Hematopoietic multipotent progenitor cell treated with erythropoietin and hydrocortisone succinate and interleukin-3 and kit ligand, for 6 days (in vitro differentiated cells): ENCODE measurements at places on chromosomes 7 and 10.

GRCh38 chr7:55651057-55651456, 78.8 kb upstream of the VOPP1 start:
- DNase-seq: no peak

DNA sequence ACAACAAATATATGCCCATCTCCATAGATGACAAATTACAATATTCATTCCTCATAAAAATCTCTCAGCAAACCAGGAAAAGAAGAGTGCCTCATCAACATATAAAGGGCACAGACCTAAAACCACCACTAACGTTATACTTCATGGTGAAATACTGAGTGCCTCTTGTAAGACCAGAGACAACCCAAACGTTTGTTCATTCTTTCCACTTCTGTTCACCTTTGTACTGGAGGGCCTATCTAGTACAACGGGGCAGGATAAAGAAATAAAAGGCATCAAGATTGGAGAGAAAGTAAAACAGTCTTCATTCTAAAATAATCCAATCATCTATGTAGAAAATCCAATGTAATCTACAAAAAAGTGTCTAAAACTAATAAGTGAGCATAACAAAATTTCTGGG, 79.1 kb downstream of the LARP4B start:
- DNase-seq: no peak

DNA sequence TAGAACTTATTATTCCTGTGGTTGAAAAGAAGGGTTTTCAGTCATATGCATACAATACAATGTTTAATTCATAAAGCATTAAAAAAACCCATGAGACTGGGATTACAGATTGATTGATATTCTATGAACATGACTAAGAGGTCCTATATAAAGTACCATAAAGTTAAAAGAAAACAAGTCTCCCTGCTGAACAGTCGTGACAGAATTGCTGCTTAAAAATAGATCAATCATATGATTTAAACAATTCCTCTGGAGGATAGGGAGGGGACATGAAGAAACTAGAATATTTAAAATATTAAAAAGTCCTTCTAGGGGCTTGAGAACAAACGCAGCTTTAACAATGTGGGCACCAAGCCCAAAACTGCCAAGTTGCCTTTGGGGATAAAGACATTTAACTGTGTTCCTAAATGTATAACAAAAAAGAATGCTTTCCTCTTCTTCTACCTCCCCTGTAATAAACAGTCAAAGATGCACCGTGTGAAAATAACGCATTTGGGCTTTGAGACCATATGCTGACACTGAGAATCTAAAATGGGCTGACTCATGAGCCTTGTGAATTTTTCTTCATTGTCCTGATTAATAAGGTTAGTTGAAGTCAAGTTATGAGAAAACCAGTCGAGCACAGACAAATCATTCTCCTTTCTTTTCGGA, 25.8 kb downstream of the TWIST1 start:
- DNase-seq: no peak

GRCh38 chr10:101563007-101563406, 25.1 kb downstream of the POLL start:
- no peak for DNase-seq

DNA sequence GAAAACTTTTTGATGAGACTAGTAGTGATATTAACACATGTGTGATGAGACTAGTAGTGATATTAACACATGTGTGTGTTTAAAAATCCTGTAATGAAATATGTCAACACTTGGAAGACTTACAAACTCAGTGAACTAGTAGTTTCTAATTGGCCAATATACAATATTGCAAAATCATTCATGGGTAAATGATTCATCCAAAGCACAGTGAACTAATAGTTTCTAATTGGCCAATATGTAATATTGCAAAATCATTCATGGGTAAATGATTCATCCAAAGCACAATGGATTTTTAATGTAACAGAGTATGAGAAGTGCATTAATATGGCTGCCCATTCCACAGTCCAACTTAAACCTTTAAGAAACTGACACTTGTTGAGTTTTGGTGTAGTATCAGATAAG, 77.8 kb downstream of the ATAD1 start:
- peak; percentile 29 for DNase-seq

- no peak for DNase-seq
These were observed 273.3 kb downstream of the FZD1 start for GRCh38 chr7:91537260-91538152.

DNA sequence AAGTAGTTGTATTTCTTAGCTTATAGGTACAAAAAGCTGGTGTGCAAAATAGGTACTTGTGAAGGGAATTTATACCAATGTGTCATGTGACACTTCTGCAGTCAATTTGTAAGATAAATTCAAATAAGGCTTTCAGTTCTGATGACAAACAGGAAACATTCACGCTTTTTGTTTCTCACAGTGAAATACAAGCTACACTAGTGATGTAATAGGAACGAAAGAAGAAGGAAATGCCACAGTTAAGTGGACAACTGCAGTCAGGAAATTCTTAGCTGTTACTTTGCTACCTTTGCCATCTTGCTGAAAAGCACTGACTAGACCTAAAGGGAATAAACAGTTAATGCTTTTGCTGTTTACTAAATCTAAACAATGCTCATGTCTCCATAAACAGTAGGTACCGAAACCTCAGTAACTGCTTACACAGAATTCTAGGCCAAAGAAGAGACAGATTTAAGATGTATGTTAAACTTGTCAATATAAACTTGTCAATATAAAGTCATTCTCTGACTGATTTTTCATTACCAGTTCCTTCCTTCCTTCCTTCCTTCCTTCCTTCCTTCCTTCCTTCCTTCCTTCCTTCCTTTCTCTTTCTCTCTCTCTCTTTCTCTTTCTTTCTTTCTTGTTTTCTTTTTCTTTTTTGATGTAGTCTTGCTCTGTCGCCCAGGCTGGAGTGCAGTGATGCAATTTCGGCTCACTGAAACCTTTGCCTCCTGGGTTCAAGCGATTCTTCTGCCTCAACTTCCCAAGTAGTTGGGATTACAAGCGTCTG, 10.1 kb downstream of the OTUD1 start:
- peak; percentile 12 for DNase-seq

DNA sequence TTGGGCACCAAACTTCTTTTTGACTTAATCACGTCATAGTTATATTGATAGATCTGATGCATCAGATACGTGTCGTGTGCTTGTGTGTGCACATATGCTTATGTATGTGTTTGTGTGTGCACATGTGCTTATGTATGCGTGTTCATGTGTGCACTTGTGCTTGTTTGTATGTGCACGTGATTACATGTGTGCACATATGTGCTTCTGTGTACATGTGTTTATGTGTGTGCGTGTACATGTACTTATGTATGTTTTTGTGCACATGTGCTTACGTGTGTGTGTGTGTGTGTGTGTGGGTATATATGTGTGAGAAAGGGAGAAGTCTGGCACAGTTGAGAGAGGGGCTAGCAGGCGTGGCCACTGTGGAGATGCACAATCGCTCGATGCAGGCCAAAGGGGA, 173.4 kb downstream of the WDR37 start:
- no peak for DNase-seq

- DNase-seq: no peak
These were observed 516.5 kb upstream of the ANKRD30A start for GRCh38 chr10:36608866-36609265.

- DNase-seq: no peak
These were observed 65.0 kb upstream of the IL6 start for GRCh38 chr7:22662036-22662435.

DNA sequence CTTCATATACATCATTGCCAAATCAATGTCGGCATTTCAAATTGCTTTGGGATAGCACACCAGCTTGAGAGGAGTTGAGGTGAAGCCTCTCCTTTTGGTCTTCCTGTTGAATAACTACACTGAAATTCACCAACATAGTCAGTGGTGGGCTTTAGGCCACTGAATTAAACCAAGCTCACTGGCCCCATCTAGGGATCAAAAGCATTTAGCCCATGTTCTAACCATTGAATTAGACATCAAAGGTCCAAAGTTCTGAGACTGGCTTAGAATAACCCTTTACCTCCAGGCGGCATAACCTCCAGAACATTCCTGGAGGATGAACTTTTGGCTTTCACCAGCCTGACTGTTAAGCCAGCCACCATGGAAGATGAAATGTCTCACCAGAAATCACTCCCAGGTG, 54.6 kb downstream of the BPGM start:
- DNase-seq: peak; percentile 77

DNA sequence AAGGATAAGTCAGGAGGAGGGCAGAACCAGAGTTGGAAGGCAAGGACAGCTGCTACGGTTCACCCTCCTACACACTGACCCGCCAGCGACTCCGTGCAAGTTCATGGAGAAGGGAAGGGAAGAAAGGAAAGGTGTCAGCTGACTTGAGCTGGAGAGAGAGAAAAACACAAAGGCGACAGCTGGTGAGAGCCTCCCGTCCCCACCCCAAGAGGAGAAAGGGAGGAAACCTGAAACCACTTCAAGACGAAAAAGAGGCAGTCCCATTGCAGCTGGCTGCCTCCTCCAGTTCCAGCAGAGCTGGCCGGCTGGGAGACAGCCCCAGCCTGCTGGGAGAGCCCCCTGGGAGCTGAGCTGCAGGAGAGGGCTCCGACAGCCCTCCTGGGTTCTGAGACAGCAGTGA, 75.2 kb downstream of the PARD3 start:
- DNase-seq: no peak

DNA sequence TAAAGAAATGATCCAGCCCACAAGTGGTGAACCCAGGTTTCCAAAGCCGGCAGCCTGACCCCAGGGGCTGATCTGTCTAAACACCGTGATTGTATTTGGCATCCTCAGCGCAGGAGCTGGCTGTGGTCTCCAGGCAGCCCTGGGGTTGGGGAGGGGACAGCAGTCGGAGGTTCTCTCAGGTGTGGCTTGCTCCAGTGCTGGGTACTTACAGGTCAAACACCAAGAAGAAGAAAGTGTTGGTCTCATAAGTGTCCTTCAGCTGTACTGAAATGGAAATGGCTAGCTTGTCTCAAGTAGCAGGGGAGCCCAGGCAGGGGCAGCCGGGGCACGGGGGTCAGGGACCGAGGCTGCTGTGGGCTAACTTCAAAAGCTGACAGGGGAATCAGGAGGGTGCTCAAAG, 6.0 kb downstream of the PHKG1 start:
- no peak for DNase-seq

DNA sequence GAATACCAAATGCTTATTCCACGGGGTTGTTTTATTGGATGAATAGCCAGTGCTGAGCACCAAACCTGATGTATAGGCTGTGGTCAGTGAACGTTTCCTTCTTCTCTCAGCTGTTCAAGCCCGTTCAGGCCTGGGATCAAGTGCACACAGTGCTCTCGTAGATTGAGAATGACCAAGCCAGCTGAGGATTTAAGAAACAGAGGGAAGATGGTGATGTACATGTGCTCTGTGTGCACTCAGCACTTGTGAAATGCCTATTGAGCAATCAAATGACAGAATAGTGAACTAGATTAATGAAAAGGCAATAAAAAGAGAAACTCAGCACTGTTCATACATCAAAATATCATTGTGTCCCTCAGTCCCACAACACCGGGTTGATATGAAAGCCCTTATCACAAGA, 302.5 kb downstream of the BMPER start:
- DNase-seq: no peak

GRCh38 chr7:80098795-80099194, 35.8 kb upstream of the GNAI1 start:
- peak; percentile 17 for DNase-seq

DNA sequence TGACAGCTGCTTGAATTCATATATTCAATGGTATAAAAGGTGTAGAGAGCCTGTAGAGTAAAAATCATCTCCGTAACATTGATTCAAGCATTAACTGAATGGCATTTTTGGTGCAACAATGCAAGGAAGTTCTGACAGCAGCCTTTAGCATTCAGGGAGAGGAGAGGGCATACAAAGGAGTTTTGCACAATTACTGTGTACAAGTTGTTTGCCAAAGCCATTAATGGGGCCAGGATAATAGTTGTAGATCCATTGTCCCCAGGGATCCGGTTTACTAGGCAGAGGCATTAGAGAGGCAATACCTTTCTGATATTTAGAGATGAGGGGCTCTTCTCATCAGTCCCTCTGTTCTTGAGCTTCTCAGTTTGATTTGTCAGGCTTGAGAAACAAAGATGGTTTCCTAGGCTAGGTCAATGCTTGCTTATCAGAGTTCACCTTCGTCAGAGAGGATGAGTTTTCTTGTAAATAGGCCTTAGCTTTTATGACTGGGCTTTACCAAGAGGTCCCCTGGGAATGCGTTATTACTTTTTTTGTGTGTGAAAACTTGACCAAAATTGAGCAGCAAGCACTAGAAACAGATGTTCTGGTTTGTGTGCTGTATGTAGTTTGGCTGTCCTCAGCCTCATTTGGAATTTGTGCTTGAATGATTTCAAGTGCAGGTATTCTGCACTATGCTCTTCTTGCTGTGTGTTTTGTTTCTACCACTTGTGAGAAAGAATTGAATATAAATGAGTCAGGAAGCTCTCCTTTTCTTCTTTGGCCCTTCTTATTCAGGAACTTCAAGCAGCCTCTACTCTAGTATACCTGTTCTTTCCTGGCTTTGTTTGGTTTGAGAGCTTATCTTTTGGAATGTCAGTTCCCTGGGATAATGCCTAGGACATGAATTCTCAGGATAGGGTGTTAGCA, 32.0 kb downstream of the SND1 start:
- DNase-seq: no peak

DNA sequence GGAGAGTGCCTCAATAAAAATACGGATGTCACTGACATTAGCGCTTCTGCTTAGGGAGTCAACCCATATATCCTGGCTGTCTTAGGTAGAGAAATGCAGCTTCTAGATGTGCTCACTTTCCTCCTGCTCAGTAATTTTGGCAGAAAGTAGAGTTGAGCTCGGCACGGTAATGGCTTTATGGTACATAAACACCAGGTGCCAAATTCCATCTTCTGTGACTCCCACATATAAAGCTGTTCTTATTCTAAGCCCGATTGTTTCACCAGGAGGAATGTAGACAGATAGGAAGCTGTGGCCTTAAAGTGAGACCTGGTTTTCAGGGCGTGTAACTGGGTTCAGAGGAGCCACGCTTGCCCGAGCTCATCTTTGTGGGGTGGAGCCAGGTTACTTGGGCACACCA, 143.7 kb downstream of the CREB5 start:
- no peak for DNase-seq

DNA sequence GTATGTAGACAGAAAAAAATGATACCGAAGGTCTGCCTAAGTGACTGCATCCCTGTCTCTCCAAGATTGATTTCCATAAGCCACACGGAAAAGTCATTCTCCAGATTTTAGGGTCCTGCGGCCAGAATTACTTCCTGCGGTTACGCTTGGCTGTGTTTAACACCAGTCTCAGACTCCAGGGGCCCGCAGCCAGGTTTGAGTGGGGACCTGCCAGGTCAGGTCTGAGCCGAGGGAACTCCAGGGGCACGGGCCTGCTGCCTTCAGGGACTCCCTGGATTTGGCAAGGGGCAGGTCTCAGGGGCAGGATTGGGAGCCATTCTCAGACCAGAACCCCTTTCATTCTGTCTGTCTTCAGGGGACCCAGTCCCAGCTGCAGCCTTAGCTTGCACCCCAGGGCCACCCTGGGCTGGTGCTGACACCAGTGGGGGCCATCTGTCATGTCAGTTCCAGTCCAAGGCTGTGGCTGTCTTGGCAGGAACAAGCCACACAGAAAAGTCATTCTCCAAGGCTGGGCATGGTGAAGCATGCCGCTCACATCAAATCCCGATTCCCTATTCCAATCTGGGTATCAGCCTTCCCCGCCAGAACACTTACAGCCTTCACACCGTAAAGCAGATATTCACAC, 39.0 kb downstream of the TMEM120A start:
- no peak for DNase-seq

GRCh38 chr7:155230169-155230593, 67.5 kb upstream of the INSIG1 start:
- DNase-seq: no peak
